Progenitor cell of endocrine pancreas (in vitro differentiated cells): ENCODE measurements at places on chromosomes 5 and 9. TPM values are rescaled to one million over a fixed set of nuclear protein-coding genes. Genes with fewer than 3 reads are reported as not detected.
A peak's percentile ranks its signal among the peaks of the same experiment; 100 is the strongest.

DNA sequence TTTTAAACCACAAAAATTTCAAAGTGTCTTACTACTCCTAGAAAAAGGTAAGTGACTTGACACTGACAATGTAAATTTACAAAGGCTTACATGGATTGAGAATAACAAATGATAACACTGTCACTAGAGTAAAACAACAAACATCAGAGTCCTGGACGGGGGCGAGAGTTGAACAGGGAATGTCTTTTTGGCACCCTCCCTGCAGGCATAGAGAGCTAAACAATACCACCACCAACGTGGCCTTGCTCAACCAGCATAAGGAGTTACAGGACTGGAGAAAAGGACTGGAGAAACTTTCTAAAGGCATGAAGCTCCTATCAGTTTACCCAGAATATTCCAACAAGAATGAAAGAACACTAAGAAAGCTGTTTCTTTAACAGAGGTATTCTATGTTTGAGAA is 55.3 kb downstream of the PTBP3 start:
- H3K27me3 ChIP-seq = no peaks in the 10 kb centered on the region
- DNase-seq = no peak
- peak overlapping the region; percentile 8 for H3K27ac ChIP-seq
- peaks cover 6% of the 10 kb centered on the region for H3K36me3 ChIP-seq
- H3K4me1 ChIP-seq = peaks cover 7% of the 10 kb centered on the region
- no peak overlapping the region for H3K4me3 ChIP-seq

DNA sequence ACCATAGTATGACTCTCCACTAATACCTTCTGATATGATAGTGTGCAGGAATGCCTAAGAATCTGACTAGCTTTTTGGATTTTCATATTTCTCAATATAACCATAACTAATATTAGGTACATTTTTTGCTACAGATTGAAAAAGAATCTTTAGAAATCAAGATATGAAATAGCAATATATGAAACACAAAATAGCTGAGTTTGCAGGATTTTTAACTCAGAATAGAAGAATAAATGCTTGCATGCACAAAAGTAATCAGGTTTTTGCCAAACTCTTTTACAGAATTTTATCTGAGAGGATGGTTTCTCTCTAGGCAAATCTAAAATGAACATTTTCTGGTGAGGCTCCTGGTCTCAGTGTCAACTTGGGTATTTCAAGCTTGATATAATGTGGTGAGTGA is 402.6 kb downstream of the TMEM232 start:
- H3K27ac ChIP-seq = no peak overlapping the region
- no peaks in the 10 kb centered on the region for H3K36me3 ChIP-seq
- DNase-seq = no peak
- no peak overlapping the region for H3K4me3 ChIP-seq
- no peaks in the 10 kb centered on the region for H3K27me3 ChIP-seq

The TAS2R1 gene
- 0.22 TPM in 1 of 2 replicates, not detected in the other for total RNA-seq

The INSL6 gene
- total RNA-seq = not detected in 2 replicates

The ECM2 gene
- 0.31 and 0.77 TPM in 2 replicates for total RNA-seq
